Left lung (tissue), 14 donors: ENCODE measurements at places on chromosomes 4 and X. TPM values are rescaled to one million over a fixed set of nuclear protein-coding genes. Genes with fewer than 3 reads are reported as not detected.

The HSD17B13 gene
- 1.6 TPM for total RNA-seq

The PLRG1 gene
- 58.0 TPM for total RNA-seq

The KLKB1 gene
- 0.15 TPM for total RNA-seq

The HMGB3 gene
- total RNA-seq = 43.6 TPM

The CFI gene
- total RNA-seq = 115 TPM

The SNCA gene
- total RNA-seq = 19.7 TPM

The PNCK gene
- not detected for total RNA-seq

The CCDC160 gene
- 0.50 TPM for total RNA-seq

The DKC1 gene
- 42.5 TPM for total RNA-seq

The CCNA2 gene
- total RNA-seq = 8.1 TPM

The NCAPG gene
- total RNA-seq = 6.6 TPM

The CT47B1 gene
- not detected for total RNA-seq

The EGFL6 gene
- 36.7 TPM for total RNA-seq

The GAGE2A gene
- total RNA-seq = not detected

DNA sequence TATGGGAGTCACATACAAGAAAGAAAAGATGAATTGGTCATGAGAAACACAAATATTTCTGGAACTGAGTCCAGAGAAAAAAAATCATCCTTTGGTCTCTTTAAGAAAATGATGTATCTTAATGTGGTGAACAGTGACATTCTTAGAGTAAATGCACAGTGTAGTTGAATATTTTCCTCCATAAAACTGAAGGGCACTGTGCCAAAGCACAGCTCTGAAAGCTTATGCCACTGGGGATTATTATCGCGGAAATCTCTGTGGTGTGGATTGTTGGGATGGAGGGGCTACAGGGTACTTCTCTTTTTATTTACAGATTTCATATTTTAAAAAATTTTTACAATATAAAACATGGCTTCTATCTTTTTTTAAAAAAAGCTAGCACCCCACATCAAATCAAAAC lies 908.1 kb downstream of the CCSER1 start:
- DNase-seq = no peak

GRCh38 chrX:9267415-9267814 lies 197.4 kb upstream of the TBL1X start:
- DNase-seq = no peak

DNA sequence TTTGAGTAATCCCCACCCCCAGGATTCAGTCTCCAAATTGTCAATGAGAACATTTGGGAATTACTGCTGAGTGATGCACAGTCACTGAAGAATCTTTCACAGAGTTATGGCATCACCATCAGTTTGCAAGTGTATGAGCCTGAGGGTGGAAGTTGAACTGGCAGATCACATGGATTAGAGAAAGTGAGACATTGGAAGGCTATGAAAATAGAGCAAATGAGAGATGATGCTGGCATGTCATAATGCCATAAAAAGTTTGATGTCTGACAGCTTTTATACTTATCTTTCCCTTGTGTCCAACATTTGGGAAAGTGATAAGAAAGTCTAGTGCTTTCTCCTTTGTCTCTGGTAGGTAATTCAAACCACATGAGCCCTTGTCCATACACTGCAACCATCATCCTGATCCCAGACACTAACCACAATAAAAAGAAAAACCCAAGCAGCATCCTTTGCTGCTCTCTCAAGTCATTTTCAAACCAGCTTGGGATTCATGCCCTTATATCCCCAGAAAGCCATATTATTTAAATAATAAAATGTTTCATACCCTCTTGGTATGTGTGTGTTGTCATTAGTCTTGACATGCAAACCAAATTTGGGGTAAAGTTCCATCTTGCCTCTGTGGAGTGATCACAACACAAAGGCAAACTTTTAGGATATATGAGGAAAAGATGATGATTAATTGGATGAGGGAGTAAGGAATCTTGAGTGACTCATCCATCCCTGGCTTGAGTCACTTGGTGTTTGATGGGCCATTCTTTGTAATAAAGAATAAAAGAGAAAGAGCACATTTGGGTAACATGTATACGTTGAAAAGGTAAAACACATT lies 438.9 kb downstream of the GRXCR1 start:
- DNase-seq = no peak

DNA sequence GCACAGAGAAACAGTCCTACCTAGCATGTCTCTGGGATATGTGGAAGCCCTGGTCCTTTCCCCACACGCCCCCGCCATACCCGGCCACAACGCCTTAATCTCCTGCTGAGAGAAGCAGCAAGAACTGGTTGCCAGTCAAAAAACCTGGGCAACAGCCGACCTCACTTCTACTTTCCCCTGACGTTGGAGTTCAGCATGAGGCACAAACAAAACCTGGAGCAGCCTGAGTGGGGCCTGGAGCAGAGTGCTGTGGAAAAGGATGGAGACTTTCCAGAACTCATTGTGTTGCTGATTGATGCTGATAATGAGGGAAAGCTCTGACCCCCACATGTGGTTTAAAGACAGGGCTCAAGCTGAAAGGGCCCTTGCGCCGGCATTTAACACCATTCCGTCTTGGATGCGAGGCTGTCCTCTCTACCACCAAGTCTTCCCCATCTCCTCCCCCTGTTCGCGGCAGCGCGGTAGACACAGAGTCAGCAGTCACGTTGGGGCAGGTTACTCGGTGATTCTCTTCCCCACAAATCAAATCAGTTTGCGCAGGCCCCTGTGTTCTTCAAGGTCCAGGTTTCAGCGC lies 666 bp downstream of the CCDC158 start:
- DNase-seq = no peak

GRCh38 chr4:73705721-73706120 lies 34.6 kb upstream of the CXCL8 start:
- DNase-seq = no peak

GRCh38 chrX:44042116-44042515 lies 68.9 kb upstream of the NDP start:
- DNase-seq = no peak

DNA sequence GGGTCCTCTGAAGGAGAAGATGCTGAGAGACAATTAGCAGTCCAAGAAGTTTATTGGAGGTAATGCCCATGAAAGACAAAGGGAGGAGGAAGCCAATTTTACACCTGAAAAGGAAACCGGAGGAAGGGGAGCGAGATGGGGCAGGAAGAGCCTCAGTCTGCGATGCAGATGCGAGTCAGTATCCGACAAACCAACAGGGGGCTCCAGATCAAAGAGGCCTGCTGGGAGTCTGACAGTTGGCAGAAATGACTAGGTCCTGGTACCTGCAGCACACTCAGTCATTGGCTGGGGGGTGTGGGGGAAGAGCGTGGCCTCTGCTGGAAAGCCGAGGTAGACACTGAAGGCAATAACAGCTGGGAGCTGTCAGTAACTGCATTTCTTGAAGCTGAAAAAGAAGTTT lies 231.1 kb upstream of the CENPE start:
- no peak for DNase-seq

DNA sequence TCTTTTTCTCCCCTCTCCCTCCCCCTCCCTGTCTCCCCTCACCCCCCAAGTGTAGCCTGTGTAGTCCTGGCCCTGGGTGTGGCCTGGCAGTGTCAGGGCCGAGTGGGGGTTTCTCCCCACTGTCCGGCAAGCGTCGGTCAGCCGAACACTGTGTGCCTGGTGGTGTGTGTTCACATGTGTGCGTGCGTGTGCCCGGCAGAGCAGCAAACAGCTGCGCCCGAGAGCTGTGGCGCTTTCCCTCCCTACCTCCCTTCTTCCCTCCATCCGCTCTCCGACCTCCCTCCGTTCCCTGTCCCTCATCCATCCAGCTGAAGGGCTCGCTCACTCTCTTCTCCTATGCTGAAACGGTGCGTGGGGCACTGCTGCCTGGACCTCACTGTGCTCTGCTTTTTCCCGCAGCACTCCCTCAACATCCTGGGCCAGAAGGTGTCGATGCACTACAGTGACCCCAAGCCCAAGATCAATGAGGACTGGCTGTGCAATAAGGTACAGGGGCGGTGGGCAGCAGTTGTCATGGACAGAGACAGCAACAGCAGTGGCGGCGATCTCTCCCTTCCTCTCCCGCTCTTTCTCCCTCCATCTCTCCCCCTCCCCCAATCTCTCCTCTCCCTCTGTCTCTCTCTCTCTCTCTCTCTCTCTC lies 17.4 kb upstream of the UBA1 start:
- DNase-seq = no peak

GRCh38 chrX:154530286-154530685 lies 14.3 kb upstream of the FAM3A start:
- DNase-seq = no peak

- DNase-seq = no peak
Observed at GRCh38 chr4:915595-915994, 16.5 kb downstream of the GAK start.

- no peak for DNase-seq
Observed at GRCh38 chrX:134721766-134722532, 63.7 kb upstream of the PLAC1 start.

DNA sequence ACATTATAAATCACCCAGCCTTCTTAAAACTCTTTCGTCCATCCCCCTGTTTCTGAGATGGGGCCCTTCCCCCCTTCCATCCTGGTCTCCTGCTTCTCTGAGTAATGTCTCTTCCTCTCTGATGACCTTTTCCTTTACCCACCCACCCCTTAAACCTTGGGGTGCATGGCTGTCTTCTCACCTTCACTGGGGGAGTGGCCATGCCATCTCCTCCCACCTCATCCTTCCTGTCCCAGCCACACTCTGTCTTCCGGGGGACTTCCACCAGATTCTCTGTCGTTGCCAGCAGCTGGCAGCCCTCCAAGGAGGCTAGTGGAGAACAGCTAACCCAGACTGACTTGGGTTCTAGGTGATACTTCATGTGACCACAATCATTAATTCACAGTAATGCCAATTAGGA lies 83.2 kb upstream of the SCML1 start:
- DNase-seq = no peak

DNA sequence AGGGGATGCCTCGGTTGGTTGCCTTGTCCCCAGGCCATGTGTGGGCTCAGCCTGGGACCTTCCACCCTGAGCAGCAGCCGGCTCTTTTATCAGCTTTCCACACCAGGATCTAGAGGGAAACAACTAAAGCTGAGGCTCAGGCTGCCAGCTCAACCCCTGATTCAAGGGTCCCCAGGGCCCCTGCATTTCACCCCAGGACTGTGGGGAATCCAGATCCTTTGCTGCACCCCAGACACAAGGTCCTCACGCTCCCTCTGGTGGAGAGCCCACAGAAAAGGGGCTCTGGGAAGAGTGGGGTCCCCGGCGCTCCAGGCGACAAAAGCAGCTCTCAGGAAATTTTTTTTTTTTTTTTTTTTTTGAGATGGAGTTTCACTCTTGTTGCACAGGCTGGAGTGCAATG lies 64.3 kb downstream of the ZFYVE28 start:
- peak; percentile 20 for DNase-seq

- no peak for DNase-seq
Observed at GRCh38 chrX:134010690-134011089, 25.3 kb upstream of the GPC3 start.

GRCh38 chrX:98405376-98405775 lies 1521.7 kb downstream of the RPA4 start:
- DNase-seq = no peak

DNA sequence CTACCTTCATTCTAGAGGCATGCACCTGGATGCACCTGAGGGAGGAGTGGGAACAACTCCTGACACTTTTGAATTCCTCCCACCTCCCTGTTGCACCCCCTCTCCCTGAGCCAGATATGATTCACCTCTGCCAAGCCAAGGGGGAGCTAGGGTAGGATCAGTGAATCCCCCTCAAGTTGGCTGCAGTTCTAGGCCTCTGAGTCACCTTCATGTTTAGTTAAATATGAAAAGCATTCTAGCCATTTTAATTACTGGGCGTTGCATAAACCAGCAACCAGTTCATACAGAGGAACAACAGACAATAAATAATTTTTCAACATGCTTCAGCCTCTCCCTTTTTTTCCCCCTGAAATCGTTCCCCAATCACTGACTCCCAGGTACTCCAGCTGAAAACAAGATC lies 1440.2 kb downstream of the ADGRL3 start:
- no peak for DNase-seq

GRCh38 chr4:147927377-147928137 lies 195.7 kb downstream of the ARHGAP10 start:
- DNase-seq = no peak

DNA sequence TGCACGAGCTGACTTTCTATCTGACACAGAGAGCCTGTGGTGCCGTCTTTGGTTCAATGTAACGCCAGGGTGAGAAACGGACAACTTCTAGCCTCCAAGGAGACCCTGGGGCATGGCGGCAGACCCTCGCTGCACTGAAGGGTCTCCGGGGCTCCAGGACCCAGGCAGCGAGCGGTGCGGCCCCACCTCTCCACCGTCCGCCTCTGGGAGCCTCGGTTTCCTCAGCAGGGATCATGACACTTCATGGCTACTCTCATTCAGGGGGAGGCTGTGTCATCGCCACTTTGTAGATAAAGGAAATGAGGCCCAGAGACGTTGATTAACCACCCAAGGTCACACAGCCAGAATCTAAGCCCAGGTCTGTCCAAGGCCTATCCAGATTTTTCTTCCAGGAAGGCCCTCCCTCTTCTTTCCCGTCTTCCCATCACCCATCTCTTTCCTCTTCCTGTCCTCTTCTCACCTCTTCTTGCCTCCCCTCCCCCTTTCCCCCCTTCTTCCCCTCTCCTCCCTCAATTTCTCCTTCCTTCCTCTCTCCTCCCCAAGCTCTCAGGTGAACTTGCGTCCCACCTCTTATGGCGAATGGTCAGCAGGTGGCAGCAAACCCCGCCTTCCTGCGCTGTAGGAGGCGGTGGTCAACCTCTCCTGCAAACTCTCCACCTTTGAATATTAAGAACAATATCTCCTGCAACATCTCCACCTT lies 69.3 kb upstream of the HMX1 start:
- DNase-seq = no peak

DNA sequence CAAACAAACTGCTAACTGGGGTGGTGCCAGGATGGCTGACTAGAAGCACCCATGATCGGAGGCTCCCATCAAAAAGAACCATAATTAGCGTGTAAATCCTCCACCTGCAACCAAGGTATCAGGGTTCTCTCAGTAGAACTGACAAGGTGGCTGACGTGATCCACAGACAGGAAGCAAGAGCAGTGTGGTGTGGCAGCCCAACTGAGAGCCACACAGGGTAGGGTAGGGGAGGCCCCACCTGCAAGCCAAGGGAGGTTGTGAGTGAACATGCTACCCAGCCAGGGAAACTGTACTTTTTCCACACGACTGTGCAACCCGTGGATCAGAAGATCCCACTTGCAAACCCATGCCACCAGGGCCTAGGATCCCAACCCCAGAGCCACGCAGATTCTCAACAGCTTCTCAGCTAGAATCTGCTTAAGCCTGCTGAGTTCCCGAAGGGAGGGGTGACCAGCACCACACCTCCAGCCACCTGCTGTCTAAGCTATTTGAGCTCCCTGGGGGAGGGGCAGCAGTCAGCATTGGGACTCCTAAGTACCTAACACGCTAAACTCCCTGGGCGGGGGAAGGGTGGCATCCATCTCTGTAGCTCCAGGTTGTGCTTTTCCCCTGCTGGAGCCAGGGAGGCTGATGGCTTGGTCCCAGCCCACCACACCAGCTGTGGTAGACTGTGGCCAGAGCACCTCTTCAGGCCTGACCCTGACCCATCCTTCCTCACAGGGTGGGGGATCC lies 425.1 kb downstream of the GPM6A start:
- no peak for DNase-seq

GRCh38 chr4:144734522-144734921 lies 88.6 kb downstream of the HHIP start:
- DNase-seq = no peak
